Endodermal cell (in vitro differentiated cells): ENCODE measurements at places on chromosomes 1 and 21. TPM values are rescaled to one million over a fixed set of nuclear protein-coding genes. Genes with fewer than 3 reads are reported as not detected.

Gene IL19
- not detected in 3 replicates for total RNA-seq

Gene ASCL5
- 0.56 to 1.2 TPM (median 1.2 TPM) in 3 replicates for total RNA-seq

Gene TDRD10
- not detected in 2 replicates for total RNA-seq

Gene SERINC2
- total RNA-seq: 35.1 to 39.9 TPM (median 36.0 TPM) in 3 replicates

Gene HTR6
- total RNA-seq: 0.32 TPM in 1 of 3 replicates, not detected in the others

Gene SLFNL1
- total RNA-seq: not detected in 3 replicates

Gene CHODL
- 3.1 to 4.5 TPM (median 4.2 TPM) in 3 replicates for total RNA-seq

Gene TFF2
- not detected in 3 replicates for total RNA-seq

Gene ETNK2
- total RNA-seq: 15.8 and 16.7 TPM in 2 replicates

Gene IFNLR1
- total RNA-seq: 13.0 to 18.0 TPM (median 14.7 TPM) in 3 replicates

Gene ESRRG
- 4.6 to 8.3 TPM (median 6.7 TPM) in 3 replicates for total RNA-seq

Gene DNAI4
- 5.1 to 12.5 TPM (median 6.7 TPM) in 3 replicates for total RNA-seq

Gene NR5A2
- 0.50 to 0.62 TPM (median 0.61 TPM) in 3 replicates for total RNA-seq

Gene CFHR2
- total RNA-seq: not detected in 3 replicates

Gene E2F2
- 6.1 and 7.3 TPM in 2 replicates for total RNA-seq

Gene IVL
- total RNA-seq: not detected in 2 replicates

Gene SLC26A9
- 0.16 to 0.44 TPM (median 0.22 TPM) in 3 replicates for total RNA-seq

Gene DPT
- not detected in 3 replicates for total RNA-seq

Gene MTX1
- 47.3 and 53.2 TPM in 2 replicates for total RNA-seq

Gene GSTM3
- total RNA-seq: 7.7 to 10.4 TPM (median 10.3 TPM) in 3 replicates

Gene S100A16
- 149 to 194 TPM (median 161 TPM) in 3 replicates for total RNA-seq

Gene MROH9
- total RNA-seq: not detected in 3 replicates

Gene SMCP
- not detected in 2 replicates for total RNA-seq

Gene PEF1
- 49.6 and 51.4 TPM in 2 replicates for total RNA-seq

Gene PRAMEF25
- not detected in 2 replicates for total RNA-seq

Gene DPH5
- 40.1 and 40.4 TPM in 2 replicates for total RNA-seq

Gene POLR3GL
- total RNA-seq: 11.8 to 14.6 TPM (median 13.8 TPM) in 3 replicates

Gene SLC5A3
- 20.2 to 42.5 TPM (median 41.9 TPM) in 3 replicates for total RNA-seq

Gene DCDC2B
- not detected in 3 replicates for total RNA-seq

Gene BATF3
- 1.5 to 4.0 TPM (median 1.9 TPM) in 3 replicates for total RNA-seq

Gene ADORA3
- not detected in 2 replicates for total RNA-seq

Gene SELL
- total RNA-seq: not detected in 2 replicates

Gene MAP1LC3C
- 0.31 TPM in 1 of 3 replicates, not detected in the others for total RNA-seq

Gene SLC50A1
- total RNA-seq: 29.8 to 46.9 TPM (median 34.2 TPM) in 3 replicates

Gene FCGR3A
- not detected in 2 replicates for total RNA-seq

Gene EXO1
- 21.7 and 23.7 TPM in 2 replicates for total RNA-seq

Gene S100A3
- not detected in 3 replicates for total RNA-seq

Gene PRAMEF10
- total RNA-seq: not detected in 2 replicates

Gene SSX2IP
- total RNA-seq: 16.6 and 18.1 TPM in 2 replicates
